Right lobe of liver (tissue), 6 donors: ENCODE measurements at places on chromosomes 6 and 20. TPM values are rescaled to one million over a fixed set of nuclear protein-coding genes. Genes with fewer than 3 reads are reported as not detected.

Gene ARID1B
- total RNA-seq, result 30.2 TPM

Gene FOXA2
- total RNA-seq, result 15.0 TPM

Gene ADGRF4
- total RNA-seq, result not detected

Gene RGS17
- not detected for total RNA-seq

Gene SLC25A27
- total RNA-seq, result 10.3 TPM

Gene HTR1E
- not detected for total RNA-seq

Gene UNC5CL
- 23.0 TPM for total RNA-seq

Gene SCRT2
- not detected for total RNA-seq

Gene TREM2
- total RNA-seq, result 0.20 TPM

Gene TREM1
- total RNA-seq, result 0.51 TPM

Gene ZNF334
- 0.80 TPM for total RNA-seq

Gene ISM1
- 5.0 TPM for total RNA-seq

Gene LY6G6F
- total RNA-seq, result not detected

Gene TRIM31
- total RNA-seq, result 0.99 TPM
